Activated CD4-positive, alpha-beta T cell treated with anti-CD3 and anti-CD28 coated beads for 36 hours (primary cell): ENCODE measurements at places on chromosomes 4 and X. TPM values are rescaled to one million over a fixed set of nuclear protein-coding genes. Genes with fewer than 3 reads are reported as not detected.

NAP1L3 gene
- 2.2 TPM for total RNA-seq

DNA sequence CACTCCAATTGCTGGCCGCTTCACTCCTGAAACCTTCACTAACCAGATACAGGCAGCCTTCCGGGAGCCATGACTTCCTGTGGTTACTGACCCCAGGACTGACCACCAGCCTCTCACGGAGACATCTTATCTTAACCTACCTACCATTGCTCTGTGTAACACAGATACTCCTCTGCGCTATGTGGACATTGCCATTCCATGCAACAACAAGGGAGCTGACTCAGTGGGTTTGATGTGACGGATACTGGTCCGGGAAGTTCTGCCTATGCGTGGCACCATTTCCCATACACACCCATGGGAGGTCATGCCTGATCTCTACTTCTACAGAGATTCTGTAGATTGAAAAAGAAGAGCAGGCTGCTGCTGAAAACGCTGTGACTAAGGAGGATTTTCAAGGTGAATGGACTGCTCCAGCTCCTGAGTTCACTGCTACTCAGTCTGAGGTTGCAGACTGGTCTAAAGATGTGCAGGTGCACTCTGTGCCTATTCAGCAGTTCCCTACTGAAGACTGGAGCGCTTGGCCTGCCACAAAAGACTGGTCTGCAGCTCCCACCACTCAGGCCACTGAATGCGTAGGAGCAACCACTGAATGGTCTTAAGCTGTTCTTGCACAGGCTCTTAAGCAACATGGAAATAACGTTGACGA is 35.8 kb upstream of the PRDM8 start:
- no peaks in the 10 kb centered on the region for H3K36me3 ChIP-seq
- H3K27ac ChIP-seq, result no peak overlapping the region
- H3K27me3 ChIP-seq, result no peaks in the 10 kb centered on the region
- no peak for DNase-seq
- H3K4me3 ChIP-seq, result no peak overlapping the region
- peaks cover 5% of the 10 kb centered on the region for H3K4me1 ChIP-seq

DNA sequence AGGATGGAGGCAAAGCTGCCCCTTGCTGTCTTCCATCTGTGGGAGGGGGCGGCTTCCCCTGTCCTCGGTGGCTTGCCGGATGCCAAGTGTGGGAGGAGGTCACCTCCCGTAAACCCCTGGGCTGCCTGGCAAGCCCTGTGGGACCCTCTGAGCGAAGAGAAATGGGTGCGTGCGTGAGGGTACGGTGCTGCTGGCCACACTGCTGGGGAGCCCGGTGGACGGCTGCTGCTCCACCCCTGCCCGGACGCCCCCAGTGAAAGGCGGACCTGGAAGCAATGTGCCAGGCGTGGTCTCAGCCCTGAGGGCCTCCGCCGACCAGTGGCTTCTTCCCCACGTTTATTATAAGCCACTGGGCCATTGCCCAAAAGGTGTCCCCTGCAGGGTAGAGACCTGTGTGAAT is 4.6 kb upstream of the IDUA start:
- H3K4me1 ChIP-seq, result peaks cover 13% of the 10 kb centered on the region
- DNase-seq, result no peak
- H3K27ac ChIP-seq, result no peak overlapping the region
- H3K27me3 ChIP-seq, result no peaks in the 10 kb centered on the region
- no peak overlapping the region for H3K4me3 ChIP-seq
- H3K36me3 ChIP-seq, result no peaks in the 10 kb centered on the region

DNA sequence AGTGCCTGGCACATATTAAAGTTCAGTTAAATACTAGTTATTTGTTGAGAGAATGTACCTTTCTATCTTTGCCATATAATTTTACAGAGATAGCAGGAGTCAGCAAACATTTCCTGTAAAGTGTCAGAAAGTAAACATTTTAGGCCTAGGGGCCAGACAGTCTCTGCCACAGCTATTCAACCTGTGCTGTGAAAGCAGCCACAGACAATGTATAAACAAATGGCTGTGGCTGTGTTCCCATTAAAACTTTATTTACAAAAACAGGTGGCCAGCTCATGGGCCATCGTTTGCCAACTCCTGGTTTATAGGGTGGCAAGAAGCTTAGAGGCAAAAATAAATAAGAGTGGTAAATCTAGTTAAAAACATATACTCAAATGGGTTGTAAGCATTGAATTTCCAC is 34.0 kb upstream of the BRS3 start:
- no peaks in the 10 kb centered on the region for H3K36me3 ChIP-seq
- no peak overlapping the region for H3K27ac ChIP-seq
- H3K27me3 ChIP-seq, result no peaks in the 10 kb centered on the region
- no peak overlapping the region for H3K4me3 ChIP-seq
- H3K4me1 ChIP-seq, result no peaks in the 10 kb centered on the region

- no peak overlapping the region for H3K4me3 ChIP-seq
- no peaks in the 10 kb centered on the region for H3K36me3 ChIP-seq
- no peaks in the 10 kb centered on the region for H3K27me3 ChIP-seq
- H3K27ac ChIP-seq, result no peak overlapping the region
Observed at GRCh38 chr4:147355032-147355656, 125.8 kb upstream of the EDNRA start.

EIF1AX gene
- 140 TPM for total RNA-seq

DNA sequence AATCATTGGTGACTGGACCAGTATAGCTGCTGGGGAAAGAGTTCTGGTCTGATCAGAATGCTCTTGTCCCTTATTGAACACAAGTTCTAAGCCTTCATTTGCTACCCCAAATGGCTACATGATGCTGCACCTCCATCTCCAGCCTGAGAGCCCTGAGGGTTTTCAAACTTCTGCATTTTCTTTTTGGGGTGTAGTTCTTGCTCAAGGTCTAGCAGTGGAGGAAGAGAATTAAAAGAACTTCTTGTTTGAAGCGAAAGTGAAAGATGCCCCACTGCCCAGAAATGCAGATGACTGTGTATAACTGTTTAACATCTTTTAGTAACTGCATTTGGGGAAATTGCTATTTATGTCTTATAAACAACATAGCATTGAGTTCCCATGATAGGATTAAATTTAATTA is 38.5 kb downstream of the LAMTOR3 start:
- DNase-seq, result peak; percentile 49
- no peak overlapping the region for H3K4me3 ChIP-seq
- H3K36me3 ChIP-seq, result peaks cover 42% of the 10 kb centered on the region
- no peaks in the 10 kb centered on the region for H3K27me3 ChIP-seq

DNA sequence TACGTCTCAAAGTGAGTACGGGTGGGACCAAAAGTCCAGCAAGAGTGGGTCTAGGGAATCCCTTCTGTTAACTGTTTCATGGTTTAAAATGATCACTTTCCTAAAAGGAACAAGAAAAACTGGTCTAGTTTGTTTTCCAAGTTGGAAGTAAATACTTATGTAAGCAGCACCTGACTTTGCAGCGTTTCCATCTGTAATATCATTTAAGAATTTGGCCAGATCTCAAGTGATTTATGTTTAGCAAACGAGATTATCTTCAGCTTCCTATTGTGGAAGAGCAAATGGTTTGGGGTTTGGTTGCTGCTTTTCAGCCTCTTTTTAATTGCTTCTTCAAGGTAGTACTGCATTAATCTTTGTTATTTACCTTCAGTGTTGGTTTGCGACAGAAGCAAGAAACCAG is 50.4 kb downstream of the FHIP1A start:
- H3K36me3 ChIP-seq, result no peaks in the 10 kb centered on the region
- no peak overlapping the region for H3K4me3 ChIP-seq
- no peak overlapping the region for H3K27ac ChIP-seq
- no peaks in the 10 kb centered on the region for H3K4me1 ChIP-seq

- peaks cover 13% of the 10 kb centered on the region for H3K4me1 ChIP-seq
- H3K4me3 ChIP-seq, result no peak overlapping the region
- DNase-seq, result no peak
- no peaks in the 10 kb centered on the region for H3K27me3 ChIP-seq
- H3K36me3 ChIP-seq, result peaks cover 6% of the 10 kb centered on the region
Observed at GRCh38 chrX:18537068-18537467, 111.7 kb downstream of the CDKL5 start.

TCEAL7 gene
- total RNA-seq, result not detected

DNA sequence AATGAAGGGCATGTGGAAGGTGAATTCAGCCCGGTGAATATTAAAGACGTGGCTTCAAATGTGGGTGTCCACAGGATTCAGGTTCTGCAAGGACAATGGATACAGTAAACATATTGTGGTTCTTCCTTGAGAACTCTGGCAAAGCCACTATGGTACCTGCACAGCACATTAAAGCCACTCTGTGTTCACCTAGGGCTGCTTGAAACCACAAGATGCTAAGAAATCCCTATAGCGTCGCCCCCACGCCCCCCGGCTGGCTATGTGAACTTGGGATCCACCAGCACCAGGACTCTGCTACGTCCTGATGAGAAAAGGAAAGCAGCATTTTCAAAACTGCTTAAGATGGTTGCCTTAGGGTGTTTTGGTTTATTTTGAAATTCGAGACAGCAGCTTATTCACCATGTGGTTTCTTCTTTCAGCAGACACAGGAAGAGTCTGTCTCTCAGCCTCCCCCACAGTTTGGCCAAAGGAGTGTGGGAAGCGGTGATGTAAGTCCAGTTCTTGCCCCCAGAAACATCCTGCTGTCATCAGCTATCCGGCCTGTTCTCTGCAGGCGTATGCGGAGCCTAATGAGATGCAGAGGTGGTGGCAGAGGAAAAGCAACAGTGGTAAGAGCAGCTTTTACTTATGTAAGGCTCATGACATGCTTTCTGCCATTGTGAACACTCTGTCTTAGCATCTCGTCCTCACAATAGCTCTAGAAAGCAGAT is 111.5 kb downstream of the AFAP1 start:
- no peaks in the 10 kb centered on the region for H3K27me3 ChIP-seq
- peaks cover 32% of the 10 kb centered on the region for H3K36me3 ChIP-seq
- H3K4me1 ChIP-seq, result peaks cover 55% of the 10 kb centered on the region
- peak; percentile 66 for DNase-seq
- peak overlapping the region; percentile 62 for H3K27ac ChIP-seq

PLAC8 gene
- total RNA-seq, result 54.4 TPM

MEPE gene
- total RNA-seq, result not detected

GRCh38 chrX:65451663-65452062 is 82.9 kb downstream of the LAS1L start:
- H3K27ac ChIP-seq, result no peak overlapping the region
- no peaks in the 10 kb centered on the region for H3K36me3 ChIP-seq
- H3K4me1 ChIP-seq, result no peaks in the 10 kb centered on the region
- peak; percentile 14 for DNase-seq
- no peak overlapping the region for H3K4me3 ChIP-seq

- DNase-seq, result peak; percentile 91
- peak within 1 kb of the TSS; percentile 97 for H3K4me3 ChIP-seq
- peak within 1 kb of the TSS; percentile 97 for H3K27ac ChIP-seq
- H3K27me3 ChIP-seq, result no peaks in the 10 kb centered on the region
- H3K4me1 ChIP-seq, result peaks cover 26% of the 10 kb centered on the region
Observed at GRCh38 chrX:101407748-101408531, at the start of the genes GLA and HNRNPH2. Gene GLA, minus strand, starts transcription at chrX:101407925. Its CDS starts 22 bp downstream, at chrX:101407903. Gene HNRNPH2, plus strand, starts transcription at chrX:101408222. Its CDS starts 3,767 bp downstream, at chrX:101411989.

GRCh38 chr4:617644-618641 is 7.4 kb upstream of the PDE6B start:
- no peak overlapping the region for H3K27ac ChIP-seq
- no peaks in the 10 kb centered on the region for H3K36me3 ChIP-seq
- H3K4me3 ChIP-seq, result no peak overlapping the region
- DNase-seq, result no peak
- H3K4me1 ChIP-seq, result no peaks in the 10 kb centered on the region
- peaks cover 10% of the 10 kb centered on the region for H3K27me3 ChIP-seq

- no peaks in the 10 kb centered on the region for H3K4me1 ChIP-seq
- H3K36me3 ChIP-seq, result no peaks in the 10 kb centered on the region
- no peak overlapping the region for H3K4me3 ChIP-seq
- DNase-seq, result no peak
Observed at GRCh38 chr4:90584051-90584450, 456.9 kb downstream of the CCSER1 start.

NEUROG2 gene
- total RNA-seq, result 0.11 TPM
